IPS DF 6.9 (cell line): ENCODE measurements at places on chromosomes 6 and 20.

DNA sequence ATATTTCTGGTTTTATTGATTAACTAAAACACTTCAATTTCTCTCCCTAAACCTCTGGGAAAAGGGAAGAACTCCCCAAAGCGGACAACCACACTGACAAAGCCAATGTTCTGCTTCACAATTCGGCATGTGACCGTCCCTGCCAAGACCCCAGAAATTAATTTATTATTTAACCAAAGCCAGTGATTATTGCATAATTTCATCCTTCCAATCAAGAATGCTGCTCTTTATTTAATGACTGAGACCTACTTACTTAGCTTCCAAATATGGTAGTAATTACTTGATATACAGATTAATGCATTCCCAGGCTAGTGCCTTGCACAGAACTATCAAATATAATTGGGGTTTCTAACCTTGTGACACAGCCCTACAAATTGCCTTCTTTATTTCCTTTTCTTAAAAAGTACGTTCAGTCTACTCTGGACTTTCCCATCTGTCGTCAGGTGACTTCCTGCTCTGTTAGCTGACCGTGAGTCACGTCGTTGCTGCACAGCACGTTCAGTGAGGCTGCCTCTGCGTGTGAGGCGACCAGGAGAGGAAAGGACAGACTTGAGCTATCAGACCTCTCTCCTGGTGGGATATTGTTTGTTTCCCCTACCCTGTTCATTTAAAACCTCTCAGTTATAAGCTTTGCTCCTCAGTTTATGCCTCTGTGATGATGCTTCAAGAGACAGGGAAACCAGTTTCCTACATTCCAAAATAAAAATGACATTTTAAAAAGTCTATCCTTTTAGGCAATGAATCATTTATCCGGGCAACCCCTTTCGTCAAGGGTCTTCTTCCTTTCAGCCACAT lies 55.7 kb upstream of the TNFAIP3 start:
- DNase-seq = no peak

DNA sequence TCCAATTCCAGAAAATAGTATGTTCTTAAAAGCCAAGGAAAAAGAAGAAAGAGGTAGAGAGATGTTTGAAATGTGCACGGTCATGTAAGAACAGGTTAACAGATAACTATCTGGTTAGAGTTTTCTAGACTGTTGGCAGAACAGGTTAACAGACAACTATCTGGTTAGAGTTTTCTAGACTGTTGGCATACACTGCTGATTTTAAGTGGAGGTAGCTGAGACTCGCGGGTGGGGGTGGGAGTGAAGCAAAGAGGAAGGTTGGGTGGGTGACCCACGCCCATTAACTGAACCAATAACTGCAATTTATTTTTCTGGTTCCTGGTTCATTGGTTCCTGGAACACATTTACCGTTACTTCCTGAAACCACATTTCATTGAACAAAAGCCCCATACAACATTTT lies 157.5 kb downstream of the ELOVL4 start:
- DNase-seq = no peak

GRCh38 chr6:159221486-159222170 lies 52.4 kb downstream of the FNDC1 start:
- no peak for DNase-seq

DNA sequence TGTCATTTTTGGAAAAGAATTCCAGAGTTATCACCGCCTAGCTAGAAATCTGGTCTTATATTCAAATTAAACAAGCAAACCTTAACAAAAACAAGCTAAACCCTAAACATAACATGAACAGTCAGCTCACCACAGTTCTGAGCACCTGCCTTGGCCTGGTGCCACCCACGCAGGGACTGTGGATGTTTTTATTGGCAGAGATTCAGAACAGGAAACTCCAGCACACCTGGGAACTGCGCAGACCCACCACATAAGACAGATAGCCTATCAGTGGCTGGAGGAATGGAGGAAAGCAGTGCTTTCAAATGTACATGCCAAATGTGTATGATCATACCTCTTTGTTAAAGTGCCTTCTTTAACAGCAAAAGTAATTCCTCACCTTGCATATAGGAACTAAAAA lies 8.9 kb downstream of the SLC16A10 start:
- no peak for DNase-seq

DNA sequence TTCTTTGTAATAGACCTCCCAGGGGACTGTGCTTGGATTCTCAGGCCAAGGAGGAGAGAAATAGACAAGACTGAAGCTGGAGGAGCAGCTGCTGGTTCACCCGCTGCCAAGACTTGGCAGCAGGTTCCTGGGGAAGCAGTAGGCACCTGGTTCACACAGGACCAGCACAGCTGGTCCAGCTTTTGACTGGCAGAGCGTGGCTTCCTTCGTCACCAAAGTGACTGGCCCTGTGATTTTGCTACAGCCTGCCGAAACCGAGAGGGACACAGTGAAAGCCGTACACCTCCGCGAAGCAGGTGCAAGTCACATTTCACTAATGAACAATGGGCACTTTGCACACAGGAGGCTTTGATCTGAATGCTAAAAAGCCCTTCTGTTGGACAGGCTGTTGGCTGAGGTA lies 199.0 kb downstream of the RNF144B start:
- no peak for DNase-seq

- no peak for DNase-seq
These were observed 28.1 kb downstream of the TOMM6 start for GRCh38 chr6:41815587-41815986.

DNA sequence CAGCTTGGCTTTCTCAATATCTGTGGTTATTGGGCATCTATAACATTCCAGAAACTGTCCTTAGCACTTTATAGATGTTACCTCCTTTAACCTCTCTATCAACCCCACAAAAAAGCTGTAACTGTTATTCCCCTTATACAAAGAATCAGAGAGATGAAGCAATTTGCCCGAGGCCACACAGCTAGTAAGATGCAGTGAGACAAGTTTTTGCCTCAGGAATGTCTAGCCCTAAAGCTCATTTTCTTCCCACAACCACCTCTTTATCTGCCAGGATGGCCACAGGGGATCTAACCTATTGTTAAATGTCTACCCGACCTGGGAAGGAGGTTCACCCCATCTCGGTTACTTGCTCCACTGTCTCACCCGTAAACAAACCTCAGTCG lies 31.9 kb upstream of the TCP11 start:
- DNase-seq = no peak

GRCh38 chr20:53463101-53463972 lies 130.3 kb downstream of the ZNF217 start:
- no peak for DNase-seq

- DNase-seq = no peak
These were observed 190.4 kb upstream of the JAG1 start for GRCh38 chr20:10864076-10864672.

DNA sequence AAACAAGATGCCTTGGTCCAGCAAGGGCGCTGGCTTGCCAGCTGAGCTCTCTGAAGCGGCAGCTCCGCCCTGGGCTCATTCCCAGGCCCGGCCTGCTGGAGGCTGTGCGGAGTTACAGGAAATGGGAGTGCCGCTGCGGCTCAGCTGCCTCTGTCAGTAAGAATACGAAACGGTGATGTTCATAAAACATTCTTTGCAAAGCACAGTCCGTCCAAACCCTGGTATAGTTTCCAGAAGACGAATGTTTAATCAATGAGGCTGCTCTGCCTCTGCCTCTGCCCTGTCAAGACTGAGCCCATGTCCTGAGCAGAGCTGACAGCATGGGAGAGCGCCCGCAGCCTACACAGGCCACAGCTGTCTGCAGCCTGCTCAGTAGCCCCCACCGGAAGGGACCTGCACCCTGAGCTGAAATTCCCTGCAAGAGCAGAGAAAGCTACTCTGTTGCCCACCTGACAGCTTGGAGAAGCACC lies 153.3 kb upstream of the SNX9 start:
- DNase-seq = peak; percentile 31

DNA sequence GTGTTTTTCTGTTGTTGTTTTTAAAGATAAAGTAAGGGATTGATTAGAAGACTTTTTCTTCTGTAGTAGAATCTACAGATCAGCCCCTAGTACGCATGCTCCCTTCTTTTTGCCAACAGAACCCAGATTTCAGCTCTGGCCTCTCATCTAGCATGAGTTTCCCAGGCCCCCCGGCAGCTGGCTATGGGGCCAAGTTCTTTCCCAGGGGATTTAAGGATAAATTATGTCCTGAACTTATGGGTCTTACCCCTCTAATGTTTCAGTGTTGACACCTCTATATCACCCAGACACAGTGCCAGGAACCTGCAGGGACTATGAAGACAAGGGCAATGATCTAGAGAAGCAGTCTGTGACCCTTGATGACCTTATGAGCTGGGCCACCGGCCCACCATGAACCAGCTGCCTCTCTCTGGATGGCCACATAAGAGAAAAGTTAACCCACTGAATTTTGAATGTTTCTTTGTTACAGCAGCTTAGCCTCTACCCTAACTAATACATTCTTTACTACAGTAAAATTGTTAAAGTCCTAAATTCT lies 150.5 kb downstream of the UNC5CL start:
- no peak for DNase-seq

GRCh38 chr6:56349194-56349593 lies 101.8 kb upstream of the COL21A1 start:
- DNase-seq = no peak

GRCh38 chr6:134602123-134602522 lies 284.2 kb upstream of the SGK1 start:
- DNase-seq = no peak
